ENCODE measurements at places on chromosomes 5 and 9.
A peak's percentile ranks its signal among the peaks of the same experiment; 100 is the strongest.

GRCh38 chr9:32200896-32201295 lies 183.5 kb upstream of the ACO1 start:
- DNase-seq: no peak

- DNase-seq: no peak
These were observed 661.8 kb upstream of the RIOK2 start for GRCh38 chr5:97844797-97845196.

- DNase-seq: no peak
These were observed 1723.3 kb downstream of the EFNA5 start for GRCh38 chr5:105947461-105947860.

GRCh38 chr5:169576181-169576598 lies 7.4 kb upstream of the SPDL1 start:
- no peak for DNase-seq

DNA sequence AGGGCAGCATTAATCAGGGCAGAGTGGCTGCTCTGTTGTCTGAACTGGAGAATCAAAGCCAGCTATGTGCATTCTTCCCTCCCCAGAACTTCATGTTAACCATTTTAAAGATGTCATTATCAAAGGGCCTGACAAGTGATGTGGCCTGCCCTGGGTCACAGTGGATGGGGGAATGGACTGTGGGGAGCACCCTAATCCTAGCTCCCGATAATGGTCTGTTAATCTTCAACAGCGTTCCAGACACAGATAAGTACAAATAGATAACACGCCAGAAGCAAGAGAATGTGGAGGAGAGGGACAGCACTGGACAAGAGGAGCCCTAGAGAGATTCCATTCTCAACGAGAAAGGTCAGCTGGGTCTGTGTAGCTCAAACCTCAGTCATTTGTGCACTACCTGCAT lies 77.5 kb downstream of the DPYSL3 start:
- DNase-seq: no peak

GRCh38 chr5:125612181-125612721 lies 811.0 kb upstream of the GRAMD2B start:
- DNase-seq: peak; percentile 85

- DNase-seq: no peak
These were observed 719 bp downstream of the NOL8 start for GRCh38 chr9:92324431-92324830.

DNA sequence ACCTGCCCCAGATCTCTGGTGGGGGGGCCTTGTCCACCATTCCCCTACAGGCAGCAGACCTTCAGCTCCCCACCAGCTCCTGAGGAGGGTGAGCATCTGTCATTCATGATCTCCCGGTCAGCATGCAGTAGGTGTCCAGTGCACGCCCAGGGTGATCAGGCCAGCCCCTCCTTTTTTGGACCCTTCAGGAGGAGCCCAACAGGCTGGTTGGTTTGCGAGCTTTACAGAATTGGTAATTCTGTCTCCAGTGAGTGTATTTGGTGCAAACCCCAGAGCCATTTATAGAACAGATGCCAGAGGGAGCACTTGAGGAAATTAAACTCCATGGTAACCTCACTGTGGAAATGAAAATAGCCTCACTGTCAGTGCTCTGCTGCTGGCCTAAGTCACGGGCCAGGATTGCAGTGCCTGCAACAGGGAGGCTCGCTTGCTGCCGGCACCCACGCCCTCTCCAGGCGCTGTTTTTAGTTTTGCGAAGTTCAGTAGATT lies 23.4 kb downstream of the WNK2 start:
- no peak for DNase-seq

- no peak for DNase-seq
These were observed 23.0 kb downstream of the FOXE1 start for GRCh38 chr9:97876061-97876460.

DNA sequence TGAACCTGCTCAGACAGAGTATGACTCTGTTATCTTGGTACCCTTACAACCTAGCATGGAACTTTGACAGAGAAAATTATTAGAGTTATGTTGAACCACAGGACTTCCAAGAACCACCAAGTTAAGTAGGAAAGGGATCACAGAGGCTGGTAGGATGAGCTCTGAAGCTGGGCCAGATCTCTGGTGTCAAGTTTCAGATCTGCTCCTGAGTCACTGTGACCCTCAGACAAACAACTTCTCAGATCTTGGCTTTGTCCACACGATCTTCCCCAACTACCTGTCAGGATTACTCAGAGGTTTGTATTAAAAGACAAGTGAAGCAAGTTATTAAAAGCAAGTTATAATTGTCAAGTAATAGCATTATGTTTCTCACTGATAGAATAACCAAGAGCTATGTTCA lies 189.0 kb downstream of the SEC61B start:
- DNase-seq: no peak

GRCh38 chr5:181120306-181120705 lies 10.7 kb downstream of the OR2V1 start:
- DNase-seq: no peak

- DNase-seq: no peak
These were observed 389.8 kb upstream of the SEMA6A start for GRCh38 chr5:116964438-116964837.

GRCh38 chr9:37243588-37244345 lies 123.4 kb downstream of the ZCCHC7 start:
- DNase-seq: no peak

DNA sequence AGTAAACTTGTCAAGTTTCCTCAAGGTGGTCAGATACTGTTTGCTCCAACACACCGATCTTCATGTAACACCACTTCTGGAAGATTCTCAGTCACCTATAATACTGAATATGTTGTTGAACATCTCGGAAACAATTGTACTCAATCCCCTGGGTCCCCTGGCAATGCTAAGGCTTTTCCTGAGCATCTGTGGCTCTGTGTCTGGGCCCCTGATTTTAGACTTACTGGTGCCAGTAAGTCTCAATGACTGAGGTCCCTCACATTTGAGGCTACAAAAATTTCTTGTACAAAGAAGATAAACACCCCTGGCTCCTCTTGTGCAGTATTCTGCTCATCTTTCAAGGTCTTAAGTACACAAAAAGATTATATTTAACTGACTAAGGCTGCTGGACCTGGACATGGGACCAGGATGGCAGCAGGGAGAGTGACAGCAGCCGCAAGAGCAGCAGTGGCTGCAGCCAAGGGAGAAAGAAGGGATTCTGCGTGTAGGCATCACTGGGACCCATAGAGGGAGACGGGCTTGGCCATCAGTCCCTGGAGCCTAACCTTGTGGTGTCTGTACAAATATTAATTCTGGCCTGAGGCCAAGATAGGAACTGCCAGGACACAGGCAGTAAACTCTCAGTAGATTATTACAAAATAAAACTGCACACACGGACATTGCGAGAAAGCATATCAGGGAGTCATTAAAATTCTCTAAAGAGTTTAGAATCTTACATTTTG lies 49.0 kb upstream of the TNPO1 start:
- peak; percentile 78 for DNase-seq

GRCh38 chr9:2132484-2133082 lies 117.4 kb downstream of the SMARCA2 start:
- DNase-seq: no peak

- no peak for DNase-seq
These were observed 140.8 kb downstream of the CDH6 start for GRCh38 chr5:31334061-31334860.

DNA sequence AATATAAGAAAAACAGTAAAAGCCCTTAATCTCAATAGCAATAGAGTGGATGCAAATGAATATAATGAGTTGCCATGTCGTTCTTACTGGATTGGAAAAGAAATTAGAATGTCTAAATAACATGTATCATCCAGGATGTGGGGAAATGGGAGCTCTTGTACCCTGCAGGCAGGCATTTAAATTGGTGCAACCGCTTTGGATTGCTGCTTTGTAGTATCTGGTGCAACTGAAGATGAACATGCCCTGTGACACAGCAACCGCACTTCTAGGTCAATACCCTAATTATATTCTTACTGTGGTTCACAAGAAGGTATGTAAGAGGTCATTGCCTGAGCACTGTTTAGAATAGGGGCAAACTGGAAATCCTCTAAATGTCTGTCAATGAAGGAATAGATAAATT lies 18.9 kb downstream of the MRPS30 start:
- no peak for DNase-seq

DNA sequence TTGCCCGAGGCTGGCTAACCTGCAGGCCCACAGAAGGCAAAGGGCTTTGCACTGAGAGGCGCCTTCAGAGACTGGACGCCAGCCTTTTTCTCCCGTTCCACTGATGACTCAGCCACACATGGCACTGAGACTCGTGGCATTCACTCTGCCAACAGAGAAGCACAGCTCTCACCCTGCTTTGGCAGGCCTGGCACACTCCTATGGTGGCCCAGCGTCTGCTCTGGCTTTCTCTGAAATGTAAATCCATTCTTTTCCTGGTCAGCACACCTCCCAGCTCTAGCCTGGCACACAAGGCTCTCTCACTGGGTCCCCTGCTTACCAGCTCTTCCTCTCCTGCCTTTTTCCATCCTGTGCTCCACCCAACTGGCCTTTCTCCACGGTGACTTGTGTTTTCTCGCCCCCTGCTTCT lies 5.9 kb upstream of the MELK start:
- no peak for DNase-seq
